Smooth muscle cell of the umbilical artery (primary cell): ENCODE measurements at places on chromosomes 7 and 10. TPM values are rescaled to one million over a fixed set of nuclear protein-coding genes. Genes with fewer than 3 reads are reported as not detected.

The MYL10 gene
- total RNA-seq, result not detected in 2 replicates

The ELN gene
- total RNA-seq, result 0.09 and 0.59 TPM in 2 replicates

The CHST3 gene
- 13.1 and 35.0 TPM in 2 replicates for total RNA-seq

The NPFFR1 gene
- not detected in 2 replicates for total RNA-seq

The TAS2R4 gene
- total RNA-seq, result 1.2 and 1.4 TPM in 2 replicates

The CDK1 gene
- total RNA-seq, result 4.8 and 31.6 TPM in 2 replicates

The FOXL3 gene
- total RNA-seq, result not detected in 2 replicates

The OAT gene
- 204 and 223 TPM in 2 replicates for total RNA-seq

The AOC1 gene
- total RNA-seq, result not detected in 2 replicates

The MICU1 gene
- 47.9 and 57.9 TPM in 2 replicates for total RNA-seq

The HMX2 gene
- not detected in 2 replicates for total RNA-seq

The CDK5 gene
- total RNA-seq, result 21.5 and 34.1 TPM in 2 replicates

The MRLN gene
- total RNA-seq, result not detected in 2 replicates

The AS3MT gene
- 3.9 and 5.3 TPM in 2 replicates for total RNA-seq

The IPMK gene
- total RNA-seq, result 5.6 and 5.8 TPM in 2 replicates

The TRIL gene
- total RNA-seq, result 0.65 and 2.4 TPM in 2 replicates

The AMPH gene
- 1.4 and 2.4 TPM in 2 replicates for total RNA-seq

The RNLS gene
- 5.9 and 8.1 TPM in 2 replicates for total RNA-seq

The TAS2R40 gene
- not detected in 2 replicates for total RNA-seq

The ATRNL1 gene
- total RNA-seq, result 0.97 and 2.7 TPM in 2 replicates

The MNX1 gene
- total RNA-seq, result not detected in 2 replicates

The ATAD1 gene
- 47.8 and 50.7 TPM in 2 replicates for total RNA-seq

The EBLN1 gene
- not detected in 2 replicates for total RNA-seq

The TUBB8 gene
- not detected in 2 replicates for total RNA-seq

The ANKRD22 gene
- total RNA-seq, result not detected in 2 replicates

The PPP1R3A gene
- total RNA-seq, result not detected in 2 replicates

The RAB19 gene
- not detected in 2 replicates for total RNA-seq

The IGFBP3 gene
- 138 and 1,139 TPM in 2 replicates for total RNA-seq

The SLC18A2 gene
- 0.05 TPM in 1 of 2 replicates, not detected in the other for total RNA-seq

The LAMB1 gene
- 412 and 432 TPM in 2 replicates for total RNA-seq

The H2BK1 gene
- total RNA-seq, result not detected in 2 replicates

The FHIP2A gene
- total RNA-seq, result 23.8 and 32.8 TPM in 2 replicates

The METTL27 gene
- 5.0 and 9.6 TPM in 2 replicates for total RNA-seq

The BUD31 gene
- total RNA-seq, result 76.3 and 77.2 TPM in 2 replicates

The NACAD gene
- 1.2 and 7.4 TPM in 2 replicates for total RNA-seq

The CPA1 gene
- 0.30 TPM in 1 of 2 replicates, not detected in the other for total RNA-seq

The APBB1IP gene
- total RNA-seq, result not detected in 2 replicates

The TRPV5 gene
- not detected in 2 replicates for total RNA-seq

The BAMBI gene
- total RNA-seq, result 9.8 and 128 TPM in 2 replicates

The NXPH1 gene
- total RNA-seq, result not detected in 2 replicates

The AGBL3 gene
- 0.89 and 0.97 TPM in 2 replicates for total RNA-seq

The CDH23 gene
- under 0.01 TPM in 2 replicates for total RNA-seq
